Ascending aorta (tissue), 2 donors: ENCODE measurements at places on chromosomes 16 and 17.

DNA sequence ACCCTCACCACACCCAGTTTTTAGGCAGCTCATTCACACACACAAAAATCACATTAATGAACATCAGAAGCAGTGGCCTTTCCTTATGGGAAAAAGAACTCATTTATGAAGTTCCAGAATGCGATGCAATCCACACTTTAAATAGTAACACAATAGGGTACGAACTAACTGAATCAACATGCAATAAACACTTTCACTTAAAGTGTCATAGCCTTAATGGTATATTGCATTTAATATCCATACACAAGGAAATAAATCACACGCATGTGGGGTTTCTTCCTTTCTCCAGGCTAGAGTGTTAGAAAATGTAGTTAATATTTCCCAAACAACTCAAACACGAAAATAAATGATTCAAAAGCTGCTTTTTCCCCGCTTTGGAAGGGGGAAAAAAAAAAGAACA lies 19.7 kb downstream of the ADCY9 start:
- no peaks in the 10 kb centered on the region for H3K36me3 ChIP-seq
- H3K4me3 ChIP-seq, result no peak overlapping the region
- H3K4me1 ChIP-seq, result peaks cover 13% of the 10 kb centered on the region
- DNase-seq, result no peak

DNA sequence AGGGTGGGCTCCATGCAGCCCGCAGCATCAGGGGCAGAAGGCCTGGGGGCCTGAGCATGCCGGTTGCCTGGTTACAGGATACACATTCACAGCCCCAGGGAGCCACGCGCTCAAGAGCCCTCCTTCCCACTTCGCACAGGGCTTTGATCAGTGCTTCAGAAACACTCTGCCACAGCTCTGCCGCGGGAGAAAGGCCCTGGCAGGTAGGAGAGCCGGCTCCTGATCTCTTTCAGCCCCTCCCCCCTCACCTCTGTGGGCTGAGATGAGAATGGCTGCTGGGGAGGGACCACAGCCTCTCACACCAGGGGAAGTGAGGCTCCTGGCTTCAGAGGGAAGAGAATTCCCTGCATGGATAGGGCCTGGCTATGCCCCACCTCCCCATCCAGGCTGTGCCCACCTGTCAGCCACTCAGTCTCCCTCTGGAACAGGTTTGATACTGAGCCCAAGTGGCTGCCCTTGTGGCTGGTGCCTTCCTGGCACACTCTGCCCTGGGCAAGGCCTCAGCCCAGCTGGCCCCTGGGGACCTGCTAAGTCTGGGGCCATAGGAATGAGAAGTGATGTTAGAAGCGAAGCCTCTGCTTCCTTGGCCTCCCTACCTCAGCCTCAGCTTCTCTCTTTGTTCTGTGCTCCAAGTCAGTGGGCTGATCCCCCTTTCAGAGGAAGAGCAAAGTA lies 8.6 kb downstream of the DOK4 start:
- peak overlapping the region; percentile 82 for H3K27ac ChIP-seq
- H3K4me3 ChIP-seq, result peak overlapping the region; percentile 58
- no peak for DNase-seq
- H3K36me3 ChIP-seq, result peaks cover 27% of the 10 kb centered on the region
- H3K27me3 ChIP-seq, result no peaks in the 10 kb centered on the region

DNA sequence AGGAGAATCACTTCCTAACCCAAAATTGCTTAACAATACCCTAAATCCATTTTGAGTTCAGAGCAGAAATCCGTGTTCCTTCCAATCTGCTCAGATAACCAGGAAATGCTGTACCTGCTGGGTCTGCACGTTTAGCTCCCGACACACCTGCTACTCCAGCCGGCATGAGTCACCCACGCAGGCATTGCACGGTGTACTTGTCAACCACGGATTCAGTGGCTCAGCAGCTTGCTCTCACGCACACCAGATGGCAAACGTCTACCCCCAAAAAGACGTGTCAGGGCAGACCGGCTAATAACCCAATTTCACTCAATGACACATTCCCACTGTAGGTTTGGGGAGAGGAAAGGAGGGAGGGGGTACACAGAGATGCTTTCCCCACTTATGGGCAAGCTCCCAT lies 468.1 kb downstream of the SOX9 start:
- no peaks in the 10 kb centered on the region for H3K36me3 ChIP-seq
- H3K27me3 ChIP-seq, result no peaks in the 10 kb centered on the region
- no peak for DNase-seq
- no peak overlapping the region for H3K27ac ChIP-seq
- H3K4me3 ChIP-seq, result no peak overlapping the region

- no peak for DNase-seq
- H3K36me3 ChIP-seq, result peaks cover 12% of the 10 kb centered on the region
- no peaks in the 10 kb centered on the region for H3K4me1 ChIP-seq
- H3K4me3 ChIP-seq, result no peak overlapping the region
- no peak overlapping the region for H3K27ac ChIP-seq
These were observed 6.7 kb downstream of the SHMT1 start for GRCh38 chr17:18356624-18357023.

GRCh38 chr17:40487371-40488020 lies 13.9 kb downstream of the TNS4 start:
- DNase-seq, result no peak
- no peaks in the 10 kb centered on the region for H3K27me3 ChIP-seq
- H3K4me3 ChIP-seq, result no peak overlapping the region
- no peaks in the 10 kb centered on the region for H3K4me1 ChIP-seq
- H3K27ac ChIP-seq, result no peak overlapping the region

GRCh38 chr17:83200231-83200699 lies 120.9 kb downstream of the METRNL start:
- H3K4me1 ChIP-seq, result peaks cover 51% of the 10 kb centered on the region
- peak overlapping the region; percentile 84 for H3K27ac ChIP-seq
- no peaks in the 10 kb centered on the region for H3K27me3 ChIP-seq
- no peak overlapping the region for H3K4me3 ChIP-seq
- H3K36me3 ChIP-seq, result no peaks in the 10 kb centered on the region

DNA sequence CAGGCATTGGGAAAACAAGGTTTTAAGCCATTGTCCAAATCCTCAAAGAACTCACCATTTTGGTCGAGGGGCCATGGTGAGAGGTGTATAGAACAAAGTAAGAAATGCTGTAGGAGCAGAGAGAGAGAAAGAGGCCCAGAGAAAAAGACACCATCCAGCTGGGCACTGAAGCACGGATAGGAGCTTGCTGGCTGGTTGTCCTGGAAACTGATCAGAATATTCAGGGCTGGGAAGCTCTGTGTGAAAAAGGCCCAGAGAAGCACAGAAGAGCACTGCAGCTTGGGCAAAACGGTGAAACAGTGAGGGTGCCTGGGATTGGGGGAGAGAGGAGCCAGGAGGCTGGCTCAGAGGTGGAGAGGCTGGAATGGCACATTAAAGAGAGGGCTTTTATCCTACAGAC lies 16.5 kb downstream of the HS3ST3B1 start:
- H3K27ac ChIP-seq, result no peak overlapping the region
- no peaks in the 10 kb centered on the region for H3K4me1 ChIP-seq
- no peaks in the 10 kb centered on the region for H3K27me3 ChIP-seq
- H3K36me3 ChIP-seq, result no peaks in the 10 kb centered on the region

DNA sequence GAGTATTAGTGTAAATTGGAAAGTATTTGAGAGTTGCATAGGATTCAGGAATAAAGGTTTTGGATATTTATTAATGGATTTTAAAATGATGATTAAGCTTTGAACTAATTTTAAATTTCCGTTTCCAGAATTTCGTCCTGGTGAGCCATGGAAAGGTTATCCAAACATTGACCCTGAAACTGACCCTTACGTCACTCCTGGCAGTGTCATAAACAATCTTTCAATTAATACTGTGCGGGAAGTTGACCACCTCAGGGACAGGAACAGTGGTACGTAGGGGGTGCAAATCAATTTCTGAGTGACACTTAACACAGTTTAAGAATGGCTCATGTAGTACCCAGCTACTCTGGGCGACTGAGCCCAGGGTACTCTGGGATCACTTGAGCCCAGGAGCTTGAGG lies 29.1 kb upstream of the SLC5A11 start:
- peaks cover 90% of the 10 kb centered on the region for H3K36me3 ChIP-seq
- no peak for DNase-seq
- no peaks in the 10 kb centered on the region for H3K4me1 ChIP-seq
- no peak overlapping the region for H3K27ac ChIP-seq
- no peaks in the 10 kb centered on the region for H3K27me3 ChIP-seq

DNA sequence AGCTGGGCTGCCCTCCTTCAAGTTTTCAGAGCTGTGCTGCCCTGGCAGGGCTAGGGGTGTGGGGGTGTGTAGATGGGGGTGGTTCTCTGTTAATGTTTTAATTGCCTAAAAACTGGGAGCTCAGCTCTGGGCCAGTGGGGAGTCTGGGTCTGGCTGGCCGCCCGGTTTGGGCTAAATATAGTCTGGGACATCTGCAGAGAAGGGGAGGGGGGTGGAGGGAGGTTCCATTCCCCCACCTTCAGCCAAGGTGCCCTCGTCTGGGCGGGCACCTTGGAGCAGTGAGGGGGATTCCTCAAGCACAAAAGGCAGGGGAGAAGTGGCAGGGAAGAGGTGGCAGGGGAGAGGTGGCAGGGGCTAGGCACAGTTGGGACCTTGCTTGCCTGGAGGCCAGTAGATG lies 13.0 kb downstream of the RARA start:
- H3K27ac ChIP-seq, result peak overlapping the region; percentile 90
- peaks cover 48% of the 10 kb centered on the region for H3K4me1 ChIP-seq
- no peak for DNase-seq
- H3K27me3 ChIP-seq, result no peaks in the 10 kb centered on the region
- H3K4me3 ChIP-seq, result peak overlapping the region; percentile 86

GRCh38 chr17:54518706-54519105 lies 381.9 kb upstream of the TOM1L1 start:
- no peak overlapping the region for H3K27ac ChIP-seq
- no peak for DNase-seq
- H3K4me1 ChIP-seq, result no peaks in the 10 kb centered on the region
- H3K36me3 ChIP-seq, result no peaks in the 10 kb centered on the region

DNA sequence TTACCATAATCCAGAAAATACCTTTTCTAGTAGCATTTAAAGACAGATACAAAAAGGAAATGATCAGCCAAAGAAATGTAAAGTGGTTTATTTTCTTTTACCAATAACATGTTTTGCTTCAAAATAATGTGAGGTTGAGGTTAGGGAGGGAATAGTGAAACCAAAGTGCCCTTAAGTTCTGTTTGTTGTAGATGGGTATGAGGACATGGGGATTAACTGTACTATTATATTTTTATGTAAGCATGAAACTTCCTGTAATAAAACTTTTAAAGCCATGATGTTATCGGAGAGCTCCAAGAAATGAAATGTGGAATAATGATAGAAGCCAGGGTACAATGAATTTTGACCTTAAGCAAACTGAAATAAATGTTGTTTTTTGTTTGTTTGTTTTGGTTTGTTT lies 9.9 kb downstream of the C16orf46 start:
- no peak overlapping the region for H3K4me3 ChIP-seq
- no peaks in the 10 kb centered on the region for H3K27me3 ChIP-seq
- DNase-seq, result no peak
- no peaks in the 10 kb centered on the region for H3K36me3 ChIP-seq
- H3K4me1 ChIP-seq, result no peaks in the 10 kb centered on the region

GRCh38 chr16:105521-105920 lies 27.5 kb downstream of the MPG start:
- no peak overlapping the region for H3K27ac ChIP-seq
- no peaks in the 10 kb centered on the region for H3K27me3 ChIP-seq
- no peak overlapping the region for H3K4me3 ChIP-seq
- peaks cover 17% of the 10 kb centered on the region for H3K4me1 ChIP-seq
- H3K36me3 ChIP-seq, result peaks cover 10% of the 10 kb centered on the region

DNA sequence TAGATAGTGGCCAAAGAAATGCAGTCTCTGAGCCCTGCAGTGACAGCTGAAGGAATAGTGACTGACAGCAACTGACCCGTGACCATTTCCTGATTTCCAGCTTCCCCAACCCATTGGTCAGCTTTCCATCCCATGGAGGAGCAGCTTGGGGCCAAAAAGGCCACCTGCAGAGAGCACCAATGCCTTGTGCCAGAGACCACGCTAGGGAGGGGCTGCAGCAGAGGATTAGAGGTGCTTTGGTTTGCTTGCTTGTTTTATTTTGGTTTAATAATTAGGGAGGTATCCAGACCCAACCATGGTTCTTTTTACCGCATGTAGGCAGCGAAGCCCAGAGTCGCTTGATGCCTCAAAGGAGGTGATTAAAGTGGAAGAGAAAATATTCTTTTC lies 61.3 kb upstream of the SIAH1 start:
- DNase-seq, result no peak
- H3K27me3 ChIP-seq, result no peaks in the 10 kb centered on the region
- H3K4me1 ChIP-seq, result peaks cover 7% of the 10 kb centered on the region
- no peak overlapping the region for H3K4me3 ChIP-seq

GRCh38 chr16:51062039-51062438 lies 89.0 kb downstream of the SALL1 start:
- no peak for DNase-seq
- no peak overlapping the region for H3K27ac ChIP-seq
- no peak overlapping the region for H3K4me3 ChIP-seq
- no peaks in the 10 kb centered on the region for H3K36me3 ChIP-seq
- H3K4me1 ChIP-seq, result no peaks in the 10 kb centered on the region

- DNase-seq, result no peak
- no peak overlapping the region for H3K4me3 ChIP-seq
- no peaks in the 10 kb centered on the region for H3K36me3 ChIP-seq
- H3K4me1 ChIP-seq, result no peaks in the 10 kb centered on the region
- H3K27me3 ChIP-seq, result no peaks in the 10 kb centered on the region
These were observed 78.6 kb downstream of the SDR42E1 start for GRCh38 chr16:81932668-81933067.

GRCh38 chr17:77717941-77718668 lies 240.4 kb upstream of the TNRC6C start:
- no peak overlapping the region for H3K4me3 ChIP-seq
- no peaks in the 10 kb centered on the region for H3K4me1 ChIP-seq
- H3K27me3 ChIP-seq, result no peaks in the 10 kb centered on the region
- H3K27ac ChIP-seq, result no peak overlapping the region

DNA sequence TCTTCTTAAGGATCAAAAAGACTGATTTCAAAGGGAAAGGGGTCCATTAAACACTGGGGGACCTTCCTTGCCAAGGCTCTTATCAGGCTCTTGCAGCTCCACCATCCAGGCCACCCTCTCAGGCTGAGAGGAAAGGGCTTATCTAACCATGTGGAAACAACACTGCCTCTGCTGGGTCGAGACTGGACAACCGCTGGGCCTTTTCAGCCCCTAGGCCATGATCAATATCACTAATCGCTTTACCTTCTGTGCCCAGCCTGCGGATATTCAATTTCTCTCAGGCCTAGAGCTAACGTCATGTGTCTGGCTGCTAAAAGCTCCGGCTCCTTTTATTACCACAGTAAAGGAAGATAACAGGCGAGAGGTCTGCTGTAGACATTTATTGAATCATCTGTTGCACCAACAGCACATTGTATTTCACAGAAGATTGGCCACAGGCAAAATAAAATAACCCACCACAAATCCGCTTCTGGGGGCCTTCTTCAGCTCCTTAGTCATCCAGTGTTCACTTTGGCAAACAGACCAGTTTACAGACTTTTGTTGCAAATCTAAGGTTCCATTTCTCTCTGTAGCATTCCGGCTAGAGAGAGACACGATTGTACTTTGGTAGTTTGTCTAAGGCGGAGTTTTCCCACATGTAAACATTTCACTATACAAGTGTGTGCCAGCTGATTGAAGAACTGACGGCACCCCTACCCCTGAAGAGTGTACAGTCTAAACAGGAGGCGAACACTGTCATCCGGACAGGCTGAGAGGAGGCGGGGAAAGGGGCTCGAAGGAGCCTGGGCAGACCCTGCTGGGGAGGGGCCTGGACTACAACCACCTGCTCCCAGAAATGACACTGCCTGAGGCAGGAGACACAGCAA lies 13.9 kb downstream of the CYB561 start:
- no peak overlapping the region for H3K27ac ChIP-seq
- no peaks in the 10 kb centered on the region for H3K36me3 ChIP-seq
- no peak overlapping the region for H3K4me3 ChIP-seq
- H3K4me1 ChIP-seq, result peaks cover 21% of the 10 kb centered on the region
- H3K27me3 ChIP-seq, result no peaks in the 10 kb centered on the region

- H3K27ac ChIP-seq, result no peak overlapping the region
- no peaks in the 10 kb centered on the region for H3K4me1 ChIP-seq
- peak; percentile 54 for DNase-seq
- no peak overlapping the region for H3K4me3 ChIP-seq
- H3K27me3 ChIP-seq, result no peaks in the 10 kb centered on the region
These were observed 357.4 kb downstream of the SEC14L1 start for GRCh38 chr17:77498091-77498741.
